Stimulated activated CD4-positive, alpha-beta T cell treated with anti-CD3 and anti-CD28 coated beads, Interleukin-1b, Interleukin-23, amount 100 ng/mL, for 24 hours (primary cell): ENCODE measurements at places on chromosomes 1 and 21.

- no peak for DNase-seq
Measured at GRCh38 chr1:108010581-108010980, 45.6 kb upstream of the VAV3 start.

DNA sequence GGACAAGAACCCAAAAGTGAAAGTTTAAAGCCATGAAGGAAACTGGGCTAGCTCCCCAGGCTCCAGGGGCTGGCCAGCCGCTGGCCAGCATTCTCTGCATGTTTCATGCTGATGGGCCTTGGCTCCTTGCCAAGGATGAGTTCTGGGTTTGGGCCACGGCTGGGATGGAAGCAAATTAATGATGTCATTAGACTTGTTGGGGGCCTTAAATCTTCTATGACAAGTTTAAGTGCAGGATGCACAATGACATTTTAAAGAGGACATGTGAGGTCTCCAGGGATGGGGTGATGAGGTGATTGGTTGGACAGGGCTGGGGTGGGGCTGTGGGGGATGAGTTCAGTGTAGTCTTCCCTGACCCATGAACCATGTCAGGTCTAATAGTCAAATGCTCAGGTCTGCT is 199.6 kb downstream of the TRABD2B start:
- no peak for DNase-seq

DNA sequence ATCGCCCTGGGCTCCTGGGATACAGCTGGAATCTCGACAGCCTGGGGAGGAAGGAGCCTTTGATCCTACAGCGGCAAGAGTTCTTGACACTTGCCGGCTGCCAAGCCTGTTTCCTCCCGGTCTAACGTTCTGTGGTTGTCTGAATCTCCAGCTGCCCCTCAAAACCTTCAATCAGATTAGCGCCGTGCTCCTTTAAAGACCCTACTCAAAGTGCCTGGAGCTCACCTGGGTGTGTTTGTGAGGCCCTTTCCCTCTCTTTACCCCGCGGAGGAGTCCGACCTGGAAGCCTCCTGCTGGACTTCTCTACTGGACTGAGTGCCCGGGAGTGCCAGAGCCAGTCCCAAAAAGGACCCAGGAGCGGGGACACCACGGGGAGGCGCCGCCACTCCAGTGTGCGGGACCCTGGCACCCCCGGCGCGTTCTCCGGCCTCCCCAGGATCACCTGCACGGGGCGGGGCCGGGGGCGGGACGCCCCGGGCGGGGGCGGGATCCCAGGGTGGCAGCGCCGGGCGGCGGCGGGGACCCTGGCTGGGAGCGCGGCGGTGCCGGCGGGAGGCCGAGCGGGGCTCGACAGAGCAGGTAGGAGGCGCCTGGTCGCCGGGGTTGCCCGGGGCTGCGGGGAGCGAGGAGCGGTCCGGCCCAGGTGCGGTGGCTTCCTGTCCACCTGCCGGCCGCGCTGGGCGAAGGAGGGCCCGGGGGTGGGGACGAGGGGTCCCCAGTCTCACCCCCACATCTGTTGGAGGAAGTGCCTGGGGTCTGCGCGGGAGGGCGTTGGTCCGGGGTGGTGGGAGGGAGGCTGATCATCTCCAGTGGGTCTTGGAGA is at the start of gene NCMAP:
TSS of gene NCMAP (plus strand) at position 497 of the 823 bp plus-strand sequence. CDS start 39,344 bp downstream, outside the sequence.
- no peak for DNase-seq

GRCh38 chr1:62333441-62333840 is 14.2 kb upstream of the KANK4 start:
- DNase-seq = no peak

DNA sequence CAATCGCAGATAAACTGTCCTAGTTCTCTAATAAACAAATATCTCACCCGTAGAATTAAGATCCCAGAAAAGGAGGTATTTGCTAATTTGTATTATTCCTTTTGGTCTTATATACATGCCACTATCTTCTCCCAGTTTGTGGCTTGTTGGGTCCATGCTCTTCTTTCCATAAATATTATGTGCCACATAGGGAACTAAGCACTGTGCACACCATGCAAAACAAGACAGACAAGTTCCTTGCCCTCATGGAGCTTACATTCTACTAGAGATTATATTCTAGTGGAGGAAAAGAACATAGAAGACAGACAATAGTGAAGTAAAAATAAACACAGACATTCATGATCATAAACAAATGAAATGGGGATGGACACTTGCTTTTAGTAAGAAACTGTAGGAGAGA is 4.7 kb downstream of the GART start:
- no peak for DNase-seq

DNA sequence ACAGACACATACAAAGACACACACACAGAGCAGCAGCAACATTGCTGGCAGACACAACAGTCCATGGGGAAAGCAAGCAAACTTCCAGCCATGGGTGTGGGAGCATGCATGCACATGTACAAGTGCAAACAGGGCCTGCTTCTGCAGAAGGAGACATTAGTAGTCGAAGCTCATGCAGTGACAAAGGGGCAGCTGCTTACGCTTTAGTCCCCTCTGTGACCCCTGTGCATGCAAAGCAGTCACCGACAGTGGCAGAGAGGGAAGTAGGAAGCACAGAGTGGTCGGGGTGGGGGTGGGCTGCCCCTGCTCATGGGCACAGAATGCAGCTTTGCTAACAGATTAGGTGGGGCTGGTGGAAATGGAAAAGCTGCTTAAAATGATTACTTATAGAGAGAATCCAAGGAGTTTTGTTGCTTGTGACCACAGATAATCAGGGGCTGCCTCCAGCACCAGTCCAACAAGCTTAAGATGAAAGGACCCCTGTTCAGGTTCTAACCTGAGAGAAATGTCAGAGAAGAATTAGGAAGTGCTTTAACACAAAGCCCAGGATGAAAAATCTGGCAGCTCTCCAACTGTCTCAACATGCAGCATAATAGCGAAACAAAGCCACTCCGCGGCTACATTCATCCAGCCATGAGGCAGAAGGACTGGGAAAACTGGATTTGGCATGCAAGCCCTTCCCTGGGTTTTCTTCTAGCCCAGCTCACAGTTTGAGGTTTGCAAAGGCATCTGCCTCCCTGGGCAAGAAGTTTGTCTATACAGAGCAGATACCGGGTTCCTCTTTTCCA is 378.9 kb downstream of the KCNH1 start:
- no peak for DNase-seq

- no peak for DNase-seq
Measured at GRCh38 chr1:41870076-41870562, 48.6 kb downstream of the HIVEP3 start.

GRCh38 chr1:12595757-12596006 is 22.3 kb downstream of the DHRS3 start:
- DNase-seq = no peak

GRCh38 chr1:23613191-23614031 is 54.1 kb upstream of the ID3 start:
- no peak for DNase-seq

- no peak for DNase-seq
Measured at GRCh38 chr1:6357243-6357936, 36.2 kb downstream of the ACOT7 start.

GRCh38 chr1:201226859-201227488 is 36.4 kb downstream of the IGFN1 start:
- DNase-seq = no peak

- no peak for DNase-seq
Measured at GRCh38 chr1:203128716-203129500, 1.4 kb downstream of the ADORA1 start.

GRCh38 chr1:220813013-220813412 is 26.3 kb downstream of the MTARC1 start:
- DNase-seq = no peak

DNA sequence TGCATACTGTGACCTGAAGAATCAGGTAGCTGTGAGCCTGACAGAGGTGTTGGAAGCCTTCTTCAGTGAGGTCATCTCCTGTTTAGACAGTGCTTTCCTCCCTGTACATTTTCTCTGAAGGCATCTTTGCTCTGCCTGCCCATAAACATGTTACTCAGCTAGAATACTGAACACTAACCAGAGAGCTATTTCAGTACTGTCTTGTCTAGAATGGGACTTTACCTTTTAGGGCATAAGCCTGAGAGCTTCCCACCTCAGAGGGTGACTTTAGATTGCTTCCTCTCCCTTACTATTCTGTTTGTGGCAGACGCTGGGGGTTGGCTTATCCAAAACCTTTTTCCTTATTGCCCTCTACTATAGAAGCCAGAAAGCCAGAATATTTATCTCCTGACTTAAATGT is 23.3 kb upstream of the ZNF326 start:
- DNase-seq = no peak
